ENCODE measurements at places on chromosomes 4 and X.

DNA sequence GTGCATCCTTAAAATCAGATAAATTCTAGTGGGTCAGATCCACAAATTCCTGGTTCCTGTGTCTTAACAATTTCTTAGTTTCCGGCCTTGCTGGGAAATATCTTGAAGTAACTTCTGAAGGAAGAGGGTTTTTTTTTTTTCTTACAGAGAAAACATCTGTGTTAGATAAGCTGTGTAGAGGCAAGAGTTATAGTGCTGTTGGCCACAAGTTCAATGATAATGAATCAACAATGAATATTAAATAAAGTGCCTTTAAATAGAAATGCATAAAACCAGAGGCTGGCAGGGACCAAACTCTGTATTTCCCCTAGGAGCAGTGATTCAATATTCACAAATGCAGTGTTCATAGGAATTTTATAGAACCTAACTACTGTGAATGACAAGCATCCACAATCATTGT is 711.9 kb upstream of the ATOH1 start:
- DNase-seq = no peak

GRCh38 chr4:186472948-186473347 is 82.4 kb downstream of the MTNR1A start:
- no peak for DNase-seq

- DNase-seq = no peak
Observed at GRCh38 chr4:40196724-40197281, at the start of gene RHOH. Gene RHOH, plus strand, starts transcription at chr4:40197031. Its CDS starts 46,356 bp downstream, at chr4:40243387.

- no peak for DNase-seq
Observed at GRCh38 chrX:39631276-39632229, 466.2 kb downstream of the BCOR start.

- no peak for DNase-seq
Observed at GRCh38 chr4:4386296-4386735, 586 bp upstream of the NSG1 start.

- no peak for DNase-seq
Observed at GRCh38 chr4:143240939-143241679, 56.4 kb downstream of the USP38 start.

- DNase-seq = no peak
Observed at GRCh38 chr4:45741897-45742296, 382.0 kb downstream of the GABRG1 start.

DNA sequence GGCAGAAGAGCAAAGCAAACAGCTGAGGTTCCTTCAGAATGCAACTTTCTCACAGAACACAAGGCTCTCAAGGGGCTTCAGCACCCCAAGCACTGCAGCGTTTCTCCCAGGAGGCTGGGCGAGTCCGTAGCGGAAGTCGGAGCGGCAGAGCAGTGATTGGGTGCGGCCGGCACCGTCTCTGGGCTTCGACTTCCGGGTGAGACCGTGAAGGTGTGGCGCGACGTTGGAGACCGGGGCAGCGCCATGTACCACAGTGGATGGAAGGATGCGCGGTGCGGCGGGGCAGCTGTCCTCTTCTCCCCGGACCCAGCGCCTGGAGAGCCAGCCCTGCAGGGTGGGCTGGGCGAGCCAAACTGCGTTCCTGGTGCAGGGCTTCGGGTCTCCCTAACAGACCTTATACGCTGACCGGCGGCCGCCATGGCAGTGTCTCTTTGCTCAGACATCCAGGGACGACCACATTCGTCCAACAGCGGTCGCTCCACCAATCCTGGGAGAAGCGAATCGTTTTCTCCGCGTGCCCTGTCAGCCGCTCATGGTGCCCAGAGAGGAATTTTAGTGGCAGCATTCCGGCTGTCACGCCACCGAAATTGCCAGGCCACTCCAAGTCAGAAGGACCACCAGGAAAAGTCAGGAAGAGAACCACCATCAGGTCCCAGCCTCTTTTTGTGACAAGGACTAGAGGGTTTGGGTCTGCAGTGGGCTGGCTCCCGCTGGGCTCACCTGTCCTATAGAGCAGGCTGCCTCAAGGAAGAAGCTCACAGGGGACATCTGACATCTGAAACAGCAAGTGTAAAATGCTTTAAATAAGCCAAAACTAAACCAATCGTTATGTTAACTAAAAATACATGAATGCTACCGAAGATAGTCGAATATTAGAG is 20.5 kb downstream of the TRIM61 start:
- peak; percentile 82 for DNase-seq

GRCh38 chrX:17471861-17472260 is 96.9 kb downstream of the NHS start:
- no peak for DNase-seq

- no peak for DNase-seq
Observed at GRCh38 chrX:110082161-110082560, 79.2 kb downstream of the TMEM164 start.

Data from NCI-H1436 (cell line).